ENCODE measurements at places on chromosomes 6 and 20. TPM values are rescaled to one million over a fixed set of nuclear protein-coding genes. Genes with fewer than 3 reads are reported as not detected.

NCOA5 gene
- total RNA-seq = 16.8 TPM

MAP7 gene
- total RNA-seq = 0.47 TPM

DNA sequence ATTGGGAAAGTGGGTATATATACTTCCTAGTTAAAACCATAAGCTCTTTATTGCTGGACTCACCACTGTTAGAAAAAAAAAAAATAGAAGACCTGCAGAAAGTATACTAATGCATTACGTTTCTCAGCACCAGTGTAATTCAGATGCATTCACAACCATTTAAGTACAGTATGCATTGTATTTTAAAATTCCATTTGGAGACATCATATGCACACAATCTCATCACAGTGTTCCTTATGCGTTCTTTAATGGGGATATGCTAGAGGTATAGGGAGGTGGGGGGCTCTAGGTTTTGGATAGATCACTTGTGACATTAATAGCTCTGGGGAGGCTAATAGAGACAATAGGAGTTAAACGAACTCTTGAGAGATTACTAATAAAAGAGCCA lies 9.4 kb downstream of the TFAP2A start:
- H3K4me1 ChIP-seq = peaks cover 5% of the 10 kb centered on the region
- H3K36me3 ChIP-seq = peaks cover 13% of the 10 kb centered on the region
- H3K27ac ChIP-seq = no peak overlapping the region
- DNase-seq = no peak
- H3K4me3 ChIP-seq = no peak overlapping the region

DNA sequence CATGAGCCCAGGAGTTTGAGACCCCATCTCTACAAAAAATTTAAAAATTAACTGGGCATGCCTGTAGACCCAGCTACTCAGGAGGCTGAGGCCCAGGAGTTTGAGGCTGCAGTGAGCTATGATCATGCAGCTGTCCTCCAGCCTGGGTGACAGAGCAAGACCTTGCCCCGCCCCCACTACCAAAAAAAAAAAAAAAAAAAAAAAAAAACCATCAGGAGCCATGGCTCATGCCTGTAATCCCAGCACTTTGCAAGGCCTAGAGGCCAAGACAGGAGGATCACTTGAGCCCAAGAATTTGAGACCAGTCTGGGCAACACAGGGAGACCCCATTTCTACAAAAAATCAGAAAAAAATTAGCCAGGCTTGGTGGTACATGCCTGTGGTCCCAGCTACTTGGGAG lies 159.1 kb downstream of the SOBP start:
- H3K4me1 ChIP-seq = peaks cover 2% of the 10 kb centered on the region
- H3K27me3 ChIP-seq = no peaks in the 10 kb centered on the region
- DNase-seq = no peak
- H3K27ac ChIP-seq = no peak overlapping the region

- H3K4me1 ChIP-seq = peaks cover 16% of the 10 kb centered on the region
- no peak overlapping the region for H3K27ac ChIP-seq
- no peak for DNase-seq
- H3K27me3 ChIP-seq = peaks cover 2% of the 10 kb centered on the region
- H3K36me3 ChIP-seq = no peaks in the 10 kb centered on the region
- no peak overlapping the region for H3K4me3 ChIP-seq
Observed at GRCh38 chr20:51551186-51551585, 8.7 kb upstream of the NFATC2 start.

GRCh38 chr6:156953479-156954146 lies 176.4 kb downstream of the ARID1B start:
- H3K36me3 ChIP-seq = no peaks in the 10 kb centered on the region
- peak overlapping the region; percentile 25 for H3K27ac ChIP-seq
- no peaks in the 10 kb centered on the region for H3K27me3 ChIP-seq
- H3K4me3 ChIP-seq = no peak overlapping the region

FIG4 gene
- total RNA-seq = 13.1 TPM

- H3K27me3 ChIP-seq = no peaks in the 10 kb centered on the region
- no peak for DNase-seq
- H3K36me3 ChIP-seq = peaks cover 72% of the 10 kb centered on the region
- no peak overlapping the region for H3K4me3 ChIP-seq
Observed at GRCh38 chr6:30820193-30820592, 64.1 kb upstream of the DDR1 start.

DNA sequence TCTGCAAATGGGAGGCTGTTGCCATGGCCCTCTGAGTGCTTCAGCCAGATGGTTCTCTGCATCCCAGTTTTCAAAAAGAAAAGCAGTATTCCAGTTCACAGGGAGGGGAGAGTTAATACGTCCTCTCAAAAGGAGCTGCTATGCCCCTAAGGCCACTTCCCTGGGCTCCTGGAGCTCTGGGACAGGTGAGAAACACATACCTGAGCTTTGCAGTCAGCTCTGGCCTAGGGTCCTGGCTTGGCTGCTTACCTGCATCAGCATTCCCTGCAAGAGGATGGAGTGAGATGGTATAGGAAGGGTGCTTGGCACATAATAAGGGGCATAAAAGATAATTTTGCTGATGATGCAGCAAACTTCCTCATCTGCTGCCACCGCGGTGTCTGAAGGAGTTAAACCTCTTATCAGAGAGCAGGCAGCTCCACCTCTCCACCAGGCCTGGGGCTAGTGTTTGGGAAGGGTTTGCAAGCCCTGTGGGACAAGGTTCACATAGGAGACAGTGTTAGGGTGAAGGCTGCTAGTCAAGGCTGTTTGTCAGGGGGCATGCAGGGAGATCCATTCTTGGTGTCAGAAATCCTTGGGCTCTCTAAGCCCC lies 62.7 kb downstream of the SLC24A3 start:
- no peak overlapping the region for H3K27ac ChIP-seq
- H3K36me3 ChIP-seq = no peaks in the 10 kb centered on the region
- no peak overlapping the region for H3K4me3 ChIP-seq
- no peak for DNase-seq

C20orf144 gene
- total RNA-seq = 0.29 TPM

DNA sequence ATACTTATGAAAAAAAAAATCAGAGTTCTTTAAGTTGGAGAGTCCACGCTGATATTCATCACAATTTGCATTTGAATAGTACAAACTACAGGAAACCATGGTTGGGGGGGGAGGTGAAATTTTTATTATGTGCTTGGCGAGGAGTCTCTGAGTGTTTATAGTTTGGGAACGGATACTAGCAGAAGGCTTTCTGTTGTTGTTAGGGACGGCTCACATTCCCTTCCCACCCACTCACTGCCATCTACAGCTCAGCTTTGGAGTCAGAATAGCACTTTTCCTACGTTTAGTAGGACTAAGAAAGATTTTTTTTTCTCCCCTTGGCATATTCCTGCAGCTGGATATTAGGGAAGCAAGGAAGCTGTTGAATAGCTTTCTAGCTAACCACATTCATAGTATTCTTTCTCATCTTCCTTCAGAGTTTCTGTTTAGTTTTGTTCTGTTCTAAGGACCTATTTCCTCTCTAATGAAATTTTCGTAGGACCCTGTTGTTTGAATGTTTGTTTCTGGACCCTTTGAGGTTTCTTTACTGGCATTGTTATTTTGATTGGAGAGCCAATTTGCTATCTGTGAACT lies 235.1 kb upstream of the ZNF217 start:
- H3K4me1 ChIP-seq = peaks cover 42% of the 10 kb centered on the region
- peak overlapping the region; percentile 71 for H3K4me3 ChIP-seq

THBD gene
- total RNA-seq = not detected

GRCh38 chr20:17609811-17610377 lies 40.0 kb downstream of the DSTN start:
- H3K36me3 ChIP-seq = peaks cover 14% of the 10 kb centered on the region
- no peak for DNase-seq
- no peaks in the 10 kb centered on the region for H3K27me3 ChIP-seq
- peak overlapping the region; percentile 90 for H3K27ac ChIP-seq
- H3K4me3 ChIP-seq = no peak overlapping the region
- H3K4me1 ChIP-seq = peaks cover 36% of the 10 kb centered on the region

DNA sequence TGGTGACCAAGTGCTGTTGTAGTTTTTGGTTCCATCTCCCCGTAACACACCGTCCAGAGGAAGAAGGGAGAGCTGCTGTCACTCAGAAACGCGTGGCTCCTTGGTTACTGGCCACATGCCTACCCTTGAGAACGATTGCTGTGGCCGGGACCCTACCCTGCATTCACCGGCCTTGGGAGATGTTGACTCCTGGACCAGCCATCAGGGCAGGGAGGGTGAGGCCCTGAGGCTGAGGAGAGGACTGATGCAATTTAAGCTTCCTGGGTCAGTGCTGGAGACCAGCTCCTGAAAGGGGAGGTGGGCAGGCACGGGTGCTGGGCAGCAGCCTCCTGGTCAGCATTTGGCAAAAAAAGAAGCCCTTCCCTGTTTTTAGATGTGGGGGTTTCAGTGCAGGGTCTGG lies 31.5 kb downstream of the ERMARD start:
- H3K36me3 ChIP-seq = peaks cover 27% of the 10 kb centered on the region
- H3K4me1 ChIP-seq = no peaks in the 10 kb centered on the region
- no peaks in the 10 kb centered on the region for H3K27me3 ChIP-seq
- no peak overlapping the region for H3K27ac ChIP-seq
- no peak overlapping the region for H3K4me3 ChIP-seq
- no peak for DNase-seq

GRCh38 chr6:106152952-106153351 lies 66.8 kb downstream of the PRDM1 start:
- no peak overlapping the region for H3K4me3 ChIP-seq
- H3K27ac ChIP-seq = peak overlapping the region; percentile 14
- peaks cover 3% of the 10 kb centered on the region for H3K36me3 ChIP-seq
- H3K4me1 ChIP-seq = peaks cover 32% of the 10 kb centered on the region
- H3K27me3 ChIP-seq = peaks cover 2% of the 10 kb centered on the region
- DNase-seq = no peak

- H3K36me3 ChIP-seq = no peaks in the 10 kb centered on the region
- H3K27ac ChIP-seq = no peak overlapping the region
- no peak for DNase-seq
Observed at GRCh38 chr6:116381000-116381399, 10.3 kb downstream of the DSE start.

HLA-F gene
- total RNA-seq = 172 TPM

DNA sequence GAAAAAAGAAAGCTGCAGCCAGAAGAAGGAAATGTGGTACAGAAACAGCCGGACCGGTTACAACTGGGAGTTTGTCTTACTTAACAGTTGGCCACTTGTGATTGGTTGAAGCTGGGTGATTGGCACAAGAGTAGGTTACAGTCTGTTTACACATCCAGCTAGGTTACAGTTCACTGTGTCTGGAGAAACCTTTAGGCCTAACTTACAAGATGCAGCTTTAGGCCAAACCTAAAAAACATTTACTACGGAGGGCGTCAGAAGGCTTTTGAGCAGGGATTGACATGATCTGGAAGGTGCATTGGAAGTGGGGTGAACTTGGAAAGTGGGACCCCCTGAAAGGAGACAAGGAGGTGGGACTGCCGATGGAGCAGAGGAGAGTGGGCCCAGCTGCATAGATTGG lies 122.3 kb downstream of the BANF2 start:
- DNase-seq = no peak
- no peaks in the 10 kb centered on the region for H3K36me3 ChIP-seq
- H3K27me3 ChIP-seq = no peaks in the 10 kb centered on the region
- no peak overlapping the region for H3K27ac ChIP-seq

GFOD1 gene
- total RNA-seq = 12.3 TPM

TBXT gene
- not detected for total RNA-seq

SF3B5 gene
- 207 TPM for total RNA-seq

- no peak overlapping the region for H3K4me3 ChIP-seq
- no peaks in the 10 kb centered on the region for H3K36me3 ChIP-seq
- DNase-seq = no peak
- no peaks in the 10 kb centered on the region for H3K4me1 ChIP-seq
- no peaks in the 10 kb centered on the region for H3K27me3 ChIP-seq
Observed at GRCh38 chr6:97812940-97813339, 529.9 kb upstream of the MMS22L start.

DNA sequence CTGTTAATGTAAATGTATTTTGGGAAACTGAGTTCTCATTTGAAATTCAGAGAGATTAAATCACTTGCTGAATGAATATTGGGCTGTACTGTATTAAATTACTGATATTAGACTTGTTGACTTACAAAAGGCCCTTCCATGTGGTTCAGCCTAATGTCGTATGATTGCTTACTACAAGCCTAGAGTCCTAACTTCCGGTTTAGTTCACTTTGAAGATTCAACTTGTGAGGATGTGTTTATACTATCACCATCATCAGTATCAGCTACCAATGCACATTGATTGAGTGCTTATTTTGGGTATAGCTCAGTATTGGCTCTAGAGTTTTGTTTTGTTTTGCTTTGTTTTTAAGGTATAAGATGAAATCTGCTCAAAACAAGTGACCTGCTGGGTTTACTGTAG lies 48.3 kb downstream of the FAM217A start:
- no peak for DNase-seq
- no peaks in the 10 kb centered on the region for H3K27me3 ChIP-seq
- peaks cover 73% of the 10 kb centered on the region for H3K4me1 ChIP-seq
- H3K36me3 ChIP-seq = peaks cover 63% of the 10 kb centered on the region

- H3K4me3 ChIP-seq = no peak overlapping the region
- H3K36me3 ChIP-seq = no peaks in the 10 kb centered on the region
- H3K27me3 ChIP-seq = no peaks in the 10 kb centered on the region
- no peaks in the 10 kb centered on the region for H3K4me1 ChIP-seq
Observed at GRCh38 chr20:19008497-19008896, 194.9 kb downstream of the SCP2D1 start.

Measured in activated CD8-positive, alpha-beta T cell treated with anti-CD3 and anti-CD28 coated beads for 36 hours (primary cell).